ENCODE measurements at places on chromosomes 11 and 22.

GRCh38 chr11:102553835-102554282 is 23.3 kb upstream of the MMP7 start:
- no peak for DNase-seq

- DNase-seq: no peak
Measured at GRCh38 chr11:30585125-30585891, 845 bp downstream of the MPPED2 start.

DNA sequence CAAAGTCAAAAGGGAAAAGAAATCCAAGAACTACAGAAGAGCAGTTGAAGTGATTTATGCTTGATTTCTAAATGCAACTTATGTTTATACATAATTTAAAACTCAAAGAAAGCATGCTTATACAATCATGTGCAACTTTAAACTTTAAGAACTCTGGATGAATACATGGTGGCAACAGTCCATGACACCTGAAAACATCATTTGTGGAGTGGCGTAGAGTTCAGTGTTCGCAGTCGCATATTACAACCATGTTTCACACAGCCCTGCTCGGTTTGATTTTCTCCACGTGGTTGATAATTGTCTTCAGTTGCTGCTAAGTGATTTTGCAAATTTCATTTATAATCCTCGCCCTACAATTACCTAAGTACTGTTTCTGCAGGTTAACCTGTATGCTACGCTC is 45.4 kb downstream of the DKK3 start:
- no peak for DNase-seq

DNA sequence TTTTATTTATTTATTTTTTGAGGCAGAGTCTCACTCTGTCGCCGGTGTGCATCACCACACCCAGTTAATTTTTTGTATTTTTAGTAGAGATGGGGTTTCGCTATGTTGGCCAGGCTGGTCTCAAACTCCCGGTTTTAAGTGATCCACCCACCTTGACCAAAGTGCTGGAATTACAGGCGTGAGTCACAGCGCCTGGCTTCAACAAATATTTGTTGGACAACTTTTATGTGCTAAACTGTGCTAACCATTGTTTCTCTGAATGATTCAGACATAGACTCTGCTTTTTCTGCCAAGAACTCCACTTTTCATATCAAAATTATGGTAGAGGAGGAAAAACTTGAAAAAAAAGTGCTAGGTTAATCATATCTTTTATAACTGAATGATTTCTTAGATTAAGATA is 36.3 kb downstream of the MMP7 start:
- DNase-seq: no peak
